Activated CD8-positive, alpha-beta memory T cell treated with anti-CD3 and anti-CD28 coated beads for 4 hours (primary cell): ENCODE measurements at places on chromosomes 12 and 14.

DNA sequence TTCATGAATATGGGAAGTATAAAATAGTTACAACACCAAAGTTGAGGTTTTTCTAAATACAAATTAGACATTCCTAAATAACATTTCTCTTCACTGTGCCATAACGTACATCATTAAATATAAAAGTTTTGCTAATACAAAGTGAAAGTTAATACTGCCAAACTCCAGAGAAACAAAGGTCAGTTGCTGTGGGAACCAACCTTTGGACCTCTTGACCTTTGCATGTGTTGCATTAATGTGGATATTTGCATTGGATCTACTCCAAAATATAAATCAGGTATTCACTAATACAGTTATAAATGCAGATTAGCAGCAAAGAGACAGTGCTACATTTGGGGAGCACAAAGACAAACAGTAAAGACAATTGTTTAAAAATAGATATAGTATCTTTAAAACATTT, 366.0 kb upstream of the USP15 start:
- DNase-seq, result no peak

GRCh38 chr12:67506739-67507138, 141.8 kb upstream of the DYRK2 start:
- no peak for DNase-seq

DNA sequence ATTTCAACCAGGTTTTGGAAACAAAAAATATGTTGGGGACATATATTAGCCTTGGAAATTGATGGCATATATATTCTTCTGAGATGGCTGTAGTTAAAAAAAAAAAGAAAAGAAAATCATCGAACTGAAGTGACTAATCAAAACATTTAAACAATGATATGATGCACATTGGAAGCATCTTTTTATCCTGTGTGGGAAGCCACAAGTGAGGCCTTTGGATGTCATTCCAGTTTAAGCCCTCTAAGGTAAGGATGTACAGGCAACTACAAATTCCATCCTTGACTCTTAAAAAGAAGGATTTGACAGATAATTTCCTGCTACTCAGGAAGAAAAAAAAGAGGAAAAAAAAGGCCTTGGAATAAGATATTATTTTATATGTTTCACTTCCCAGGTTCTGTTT, 9.6 kb upstream of the PTPRB start:
- DNase-seq, result no peak

- no peak for DNase-seq
Measured at GRCh38 chr12:122799641-122800243, 25.4 kb downstream of the CCDC62 start.

- DNase-seq, result no peak
Measured at GRCh38 chr12:53076461-53076860, 2.7 kb downstream of the SPRYD3 start.

DNA sequence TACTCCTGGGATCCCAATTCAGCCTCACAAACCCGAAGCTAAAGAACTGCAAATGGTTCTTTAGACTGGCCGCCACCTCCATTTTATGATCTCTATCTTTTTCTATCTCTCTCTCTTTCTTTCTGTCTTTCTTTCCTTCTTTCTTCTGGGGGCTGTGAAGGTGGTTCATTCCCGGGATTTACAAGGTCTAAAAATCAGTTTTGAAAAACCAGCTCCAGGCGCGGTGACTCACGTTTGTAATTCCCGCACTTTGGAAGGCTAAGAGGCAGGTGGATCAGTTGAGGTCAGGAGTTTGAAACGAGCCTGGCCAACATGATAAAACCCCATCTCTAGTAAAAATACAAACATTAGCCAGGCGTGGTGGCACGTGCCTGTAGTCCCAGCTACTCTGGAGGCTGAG, 67.2 kb upstream of the VASH1 start:
- no peak for DNase-seq

GRCh38 chr12:112573141-112573540, 154.4 kb downstream of the PTPN11 start:
- no peak for DNase-seq

DNA sequence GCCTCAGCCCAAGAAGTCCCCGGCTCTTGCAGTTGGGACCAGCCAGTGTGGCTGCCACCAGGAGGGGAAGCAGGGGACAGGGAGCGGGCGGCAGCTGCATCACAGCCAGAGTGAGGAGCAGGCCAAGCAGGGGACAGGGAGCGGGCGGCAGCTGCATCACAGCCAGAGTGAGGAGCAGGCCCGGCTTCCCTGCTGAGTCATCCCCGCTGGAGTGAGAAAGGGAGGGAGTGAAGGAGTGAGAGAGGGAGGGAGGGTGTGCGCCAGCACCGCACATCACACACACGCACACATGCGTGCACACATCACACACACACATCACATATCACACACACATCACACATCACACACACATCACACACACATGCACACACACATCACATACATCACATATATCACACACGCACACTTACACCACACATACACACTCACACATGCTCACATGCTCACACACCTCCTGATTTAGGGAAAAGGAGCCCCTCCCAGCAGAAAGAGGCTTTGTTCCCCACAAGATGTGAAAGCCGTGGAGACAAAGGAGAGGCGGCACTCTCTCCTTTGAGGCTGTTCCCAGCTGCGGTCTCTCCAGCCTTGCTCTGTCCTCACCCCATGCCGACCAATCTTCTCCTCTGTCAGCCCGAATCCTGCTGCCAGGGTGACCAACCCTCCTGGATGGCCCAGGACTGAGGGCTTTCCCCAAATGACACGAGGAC, 16.7 kb upstream of the ZDHHC22 start:
- no peak for DNase-seq

- DNase-seq, result no peak
Measured at GRCh38 chr14:97350894-97351731, 553.9 kb downstream of the VRK1 start.

- DNase-seq, result no peak
Measured at GRCh38 chr14:68633131-68633991, 159.5 kb downstream of the ZFP36L1 start.

DNA sequence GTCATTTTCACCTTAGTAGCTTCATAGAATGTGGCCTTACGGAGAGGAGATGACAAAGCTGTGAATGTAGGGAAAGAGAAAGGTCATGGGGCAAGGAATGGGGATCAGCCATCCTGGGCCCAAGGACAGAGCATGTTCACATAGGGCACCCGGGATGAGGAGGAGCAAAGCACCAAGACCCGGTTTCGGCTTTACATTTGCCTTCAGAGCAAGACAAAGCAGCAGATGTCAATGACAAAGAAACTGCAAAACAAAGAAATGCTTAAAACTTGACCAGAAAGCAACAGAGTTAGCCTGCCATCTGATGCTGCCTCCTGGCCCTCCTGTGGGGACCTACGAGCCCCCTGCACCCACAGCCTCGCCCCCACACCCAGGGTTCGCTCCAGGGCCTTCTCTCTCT, 249.2 kb downstream of the SLC41A2 start:
- DNase-seq, result no peak

DNA sequence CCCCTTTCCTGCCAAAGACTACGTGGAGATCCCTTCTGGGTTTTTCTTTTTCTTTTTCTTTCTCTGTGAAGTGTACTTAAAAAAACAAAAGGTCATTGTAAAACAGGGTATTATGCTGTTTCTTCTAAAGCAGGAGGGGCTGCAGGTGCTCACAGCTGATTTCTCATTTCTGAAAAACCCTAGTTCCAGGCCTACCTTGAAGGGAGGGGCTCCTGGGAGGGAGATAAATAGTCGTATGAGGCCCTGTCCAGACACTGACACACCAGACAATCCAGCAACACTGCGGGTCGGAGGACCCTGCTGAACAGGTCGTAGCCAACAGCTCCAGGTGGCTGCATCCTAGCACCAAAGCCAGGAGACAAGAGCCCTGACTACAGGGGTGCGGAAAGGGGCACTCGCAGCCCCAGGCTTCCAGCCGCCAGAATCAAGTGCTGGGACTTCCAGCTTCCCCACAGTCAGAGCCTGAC, 41.1 kb downstream of the PSMA6 start:
- DNase-seq, result no peak

- DNase-seq, result no peak
Measured at GRCh38 chr14:42872786-42873185, 1266.1 kb downstream of the LRFN5 start.

- no peak for DNase-seq
Measured at GRCh38 chr12:52873513-52873831, 24.7 kb upstream of the KRT78 start.

GRCh38 chr12:27838543-27839185, 58.6 kb upstream of the MANSC4 start:
- no peak for DNase-seq

GRCh38 chr12:3252450-3252891, 175.3 kb downstream of the TSPAN9 start:
- DNase-seq, result no peak

GRCh38 chr12:101608301-101609133, 13.7 kb downstream of the MYBPC1 start:
- DNase-seq, result no peak

GRCh38 chr12:65892841-65893251, 68.6 kb downstream of the HMGA2 start:
- no peak for DNase-seq

DNA sequence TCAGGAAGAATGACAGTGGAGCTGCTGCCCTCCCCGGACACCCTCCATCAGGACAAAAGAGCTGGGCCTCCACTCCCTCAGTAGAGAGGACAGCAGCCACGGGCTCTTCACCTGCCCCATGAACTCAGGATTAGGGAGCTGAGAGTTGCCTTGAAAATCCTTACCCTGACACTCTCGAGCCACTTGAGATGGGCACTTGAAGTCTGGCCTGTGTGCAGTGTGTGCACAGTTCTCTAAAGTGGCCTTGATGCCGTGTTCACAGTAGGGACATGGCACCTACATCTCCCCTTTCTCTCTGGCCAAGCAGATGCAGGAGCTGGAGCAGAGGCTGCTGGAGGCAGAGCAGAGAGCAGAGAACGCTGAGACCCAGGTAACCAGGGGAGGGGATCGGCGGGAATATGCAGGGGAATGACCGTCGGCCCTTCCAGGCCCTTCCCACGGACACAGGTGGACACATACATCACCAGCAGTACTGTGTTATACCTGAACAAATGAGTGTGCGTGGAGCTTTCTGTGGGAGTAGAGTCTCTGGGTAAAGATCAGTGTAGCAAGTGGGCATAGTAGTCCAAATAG, 22.5 kb downstream of the PLEKHH1 start:
- no peak for DNase-seq

DNA sequence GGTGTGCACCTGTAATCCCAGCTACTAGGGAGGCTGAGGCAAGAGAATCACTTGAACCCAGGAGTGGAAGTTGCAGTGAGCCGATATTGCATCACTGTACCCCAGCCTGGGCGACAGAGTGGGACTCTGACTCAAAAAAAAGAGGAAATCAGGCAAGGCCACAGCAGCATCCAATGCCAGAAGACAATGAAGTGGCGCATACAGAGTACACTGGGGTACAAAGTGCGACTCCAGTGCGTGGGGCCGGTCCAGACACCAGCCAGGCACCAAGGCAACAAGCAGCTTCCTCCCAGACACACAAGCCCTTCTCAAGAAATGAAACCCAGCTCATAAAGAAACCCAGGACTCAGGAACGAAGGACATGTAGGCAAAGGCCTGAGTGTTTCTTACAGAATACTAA, 28.2 kb downstream of the TTC7B start:
- no peak for DNase-seq

DNA sequence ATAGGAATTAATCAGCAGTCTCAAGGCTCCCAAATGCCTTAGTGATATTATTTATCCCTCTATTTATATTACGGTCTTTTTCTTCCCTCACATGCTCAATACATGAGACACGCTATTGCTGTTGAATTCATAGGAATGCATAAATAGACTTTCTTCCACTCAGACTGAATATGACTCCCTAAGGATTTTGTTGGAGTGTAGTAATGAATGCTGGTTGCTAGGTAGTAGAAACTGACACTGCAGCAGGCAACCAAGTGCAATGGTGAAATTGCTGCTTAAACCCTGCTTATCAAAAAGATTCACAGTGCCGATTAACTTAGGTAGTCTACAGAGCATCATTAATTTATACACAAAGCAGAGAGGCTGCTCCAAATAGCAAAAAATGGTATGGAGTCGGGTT, 168.2 kb downstream of the KCNC2 start:
- no peak for DNase-seq

GRCh38 chr12:56900583-56900982, 33.6 kb downstream of the SDR9C7 start:
- DNase-seq, result no peak

- peak; percentile 43 for DNase-seq
Measured at GRCh38 chr14:93081876-93082570, 33.7 kb downstream of the ITPK1 start.

DNA sequence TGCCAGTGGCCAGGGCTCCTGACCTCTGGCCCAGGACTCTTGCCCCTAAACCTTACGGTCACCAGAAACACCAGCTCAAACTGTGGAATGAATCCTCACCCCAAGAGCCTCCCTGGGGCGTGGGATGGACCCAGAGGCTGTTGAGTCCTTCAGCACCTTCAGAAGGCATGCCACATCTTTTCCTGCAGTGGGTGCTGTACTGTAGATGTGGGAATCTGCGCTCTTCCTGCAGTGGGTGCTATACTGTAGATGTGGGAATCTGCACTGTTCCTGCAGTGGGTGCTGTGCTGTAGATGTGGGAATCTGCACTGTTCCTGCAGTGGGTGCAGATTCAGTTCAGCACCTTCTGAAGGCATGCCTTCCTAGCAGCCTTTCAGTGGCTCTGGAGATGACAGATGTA, 1.2 kb downstream of the KRT82 start:
- DNase-seq, result no peak

DNA sequence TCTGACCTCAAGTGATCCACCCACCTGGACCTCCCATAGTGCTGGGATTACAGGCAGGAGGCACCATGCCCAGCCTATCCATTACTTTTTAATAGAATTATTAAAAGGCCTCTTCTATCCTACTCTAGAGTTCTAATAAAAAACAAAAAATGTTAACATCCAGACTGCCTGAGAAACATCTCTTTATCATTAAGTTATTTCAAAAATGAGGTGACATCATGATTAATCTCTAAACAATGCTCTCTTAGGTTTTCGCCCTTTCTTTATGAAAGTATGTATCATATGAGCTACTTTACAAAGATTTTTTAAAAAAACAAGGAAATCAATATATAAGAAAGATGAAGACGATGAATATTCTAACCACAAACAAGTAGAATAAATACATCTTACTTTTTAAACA, 52.6 kb downstream of the FGD6 start:
- DNase-seq, result no peak

DNA sequence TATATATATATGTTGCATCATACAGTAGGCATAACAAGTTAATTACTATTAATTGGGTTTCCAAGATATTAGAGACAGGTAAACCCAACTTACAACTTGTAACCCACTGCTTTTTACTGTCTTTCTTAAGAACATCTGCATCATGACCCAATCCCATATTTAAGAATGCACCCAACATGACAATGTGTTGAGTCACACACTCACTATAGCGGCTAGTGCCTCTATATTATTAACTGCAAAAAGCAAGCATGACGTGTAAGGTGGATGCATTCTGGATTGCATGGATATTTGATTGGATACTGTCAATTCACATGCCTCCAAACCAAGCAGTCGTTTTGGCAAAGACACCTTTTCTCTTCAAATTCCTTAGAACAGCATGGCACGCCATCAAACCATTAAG, 68.2 kb downstream of the KSR2 start:
- no peak for DNase-seq
